ENCODE measurements at places on chromosomes 11 and 22. TPM values are rescaled to one million over a fixed set of nuclear protein-coding genes. Genes with fewer than 3 reads are reported as not detected.

The TUG1 gene
- 141 TPM for total RNA-seq

The APOL1 gene
- 4.3 TPM for total RNA-seq

The MS4A12 gene
- not detected for total RNA-seq

The HBG1 gene
- 6.3 TPM for total RNA-seq

The OR51B2 gene
- 0.44 TPM for total RNA-seq

The OR51B4 gene
- not detected for total RNA-seq

The TMEM86A gene
- 7.3 TPM for total RNA-seq

The KCNQ1OT1 gene
- 10.4 TPM for total RNA-seq

The ZPR1 gene
- 34.8 TPM for total RNA-seq

The TMEM126A gene
- total RNA-seq, result 7.1 TPM

The ADM2 gene
- 1.5 TPM for total RNA-seq

The MS4A6A gene
- total RNA-seq, result 16.2 TPM

The F2 gene
- total RNA-seq, result not detected

The CREB3L1 gene
- 35.6 TPM for total RNA-seq

The KIAA1671 gene
- total RNA-seq, result 25.1 TPM

The EIF3D gene
- 272 TPM for total RNA-seq

The MMP1 gene
- total RNA-seq, result not detected

The PATE2 gene
- total RNA-seq, result not detected

The POLA2 gene
- total RNA-seq, result 8.9 TPM

The TIGD3 gene
- total RNA-seq, result 3.6 TPM

The HPX gene
- total RNA-seq, result 2.8 TPM

The RHOD gene
- 8.1 TPM for total RNA-seq

The C11orf42 gene
- total RNA-seq, result not detected

The KRTAP5-1 gene
- not detected for total RNA-seq

The PPP2R5B gene
- total RNA-seq, result 23.0 TPM

The PRR5 gene
- total RNA-seq, result 19.2 TPM

The VWCE gene
- total RNA-seq, result 2.5 TPM

The FGF3 gene
- not detected for total RNA-seq

The PRG3 gene
- not detected for total RNA-seq

The KCNK7 gene
- total RNA-seq, result 0.99 TPM
